ENCODE measurements at places on chromosomes 1 and 21.
A peak's percentile ranks its signal among the peaks of the same experiment; 100 is the strongest.

GRCh38 chr1:228875741-228876140 lies 140.5 kb downstream of the RHOU start:
- no peak for DNase-seq

DNA sequence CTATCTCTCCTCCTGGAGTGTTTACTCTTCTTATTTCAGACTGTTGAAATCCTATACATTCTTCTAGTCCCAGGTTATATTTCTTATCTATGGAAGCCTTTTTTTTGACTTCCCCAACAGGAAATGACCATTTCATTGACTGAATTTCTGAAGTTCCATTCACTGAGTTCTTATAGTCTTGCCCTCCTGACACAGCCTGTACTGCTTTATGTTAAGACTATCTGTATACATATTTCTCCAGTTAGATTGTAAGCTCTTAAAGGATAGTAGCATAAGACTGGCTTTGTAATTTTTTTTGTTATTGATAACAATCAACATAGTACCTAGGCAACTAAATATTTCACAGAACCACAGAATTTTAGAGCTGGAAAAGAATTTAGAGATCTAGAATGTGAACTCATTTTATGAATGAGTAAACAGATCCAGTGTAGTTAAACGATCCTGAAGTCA lies 14.9 kb upstream of the MACF1 start:
- no peak for DNase-seq

- no peak for DNase-seq
These were observed 13.7 kb downstream of the LRRC8B start for GRCh38 chr1:89538361-89538760.

DNA sequence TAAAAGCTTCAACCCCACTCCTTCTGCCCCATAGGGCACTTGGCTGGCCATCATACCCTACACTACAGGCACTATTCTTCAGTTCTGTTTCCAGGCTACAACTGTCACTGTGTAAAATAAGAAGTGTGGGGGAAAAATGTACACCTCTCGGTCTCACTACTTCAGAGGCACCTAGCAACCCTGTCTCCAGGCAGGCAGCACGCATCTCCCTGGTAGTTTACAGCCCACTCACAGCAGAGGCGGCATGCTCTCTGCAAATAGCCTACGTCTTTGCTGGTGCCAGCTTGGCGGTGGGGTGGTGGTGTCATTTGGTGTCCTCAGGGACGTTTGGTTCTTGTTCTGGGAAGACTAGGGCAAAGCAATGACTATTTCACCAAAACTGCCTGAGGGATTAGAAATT lies 48.2 kb upstream of the BTG3 start:
- DNase-seq = no peak

- DNase-seq = no peak
These were observed 181.9 kb downstream of the LMO4 start for GRCh38 chr1:87510540-87510939.

DNA sequence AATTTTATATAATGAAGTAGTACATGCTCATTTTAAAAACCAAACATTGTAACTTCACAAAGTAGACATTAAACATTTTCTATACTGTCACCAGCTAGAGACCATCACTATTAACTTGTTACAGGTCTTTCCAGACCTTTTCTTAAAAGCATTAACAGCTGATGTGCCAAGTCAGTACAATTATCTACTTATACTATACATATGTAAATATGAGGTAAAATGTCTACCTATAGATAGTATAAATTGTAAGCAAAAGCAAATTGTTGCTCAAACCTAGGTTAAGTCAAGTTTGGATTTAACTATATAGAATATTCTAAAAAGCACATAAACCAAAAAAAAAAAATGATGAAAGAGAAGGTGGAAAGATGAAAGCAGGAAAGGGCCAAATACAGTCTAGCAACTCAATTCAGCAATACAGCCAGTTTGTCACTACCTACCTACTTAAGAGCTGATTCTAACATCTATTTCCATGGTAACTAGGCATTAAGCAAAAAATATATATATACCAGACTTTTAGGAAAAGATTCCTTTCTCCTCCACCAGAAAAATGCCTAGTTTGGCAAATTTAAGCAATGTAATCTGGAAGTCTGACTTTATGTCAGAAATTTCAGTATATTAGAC lies 34.5 kb downstream of the ARID4B start:
- no peak for DNase-seq

DNA sequence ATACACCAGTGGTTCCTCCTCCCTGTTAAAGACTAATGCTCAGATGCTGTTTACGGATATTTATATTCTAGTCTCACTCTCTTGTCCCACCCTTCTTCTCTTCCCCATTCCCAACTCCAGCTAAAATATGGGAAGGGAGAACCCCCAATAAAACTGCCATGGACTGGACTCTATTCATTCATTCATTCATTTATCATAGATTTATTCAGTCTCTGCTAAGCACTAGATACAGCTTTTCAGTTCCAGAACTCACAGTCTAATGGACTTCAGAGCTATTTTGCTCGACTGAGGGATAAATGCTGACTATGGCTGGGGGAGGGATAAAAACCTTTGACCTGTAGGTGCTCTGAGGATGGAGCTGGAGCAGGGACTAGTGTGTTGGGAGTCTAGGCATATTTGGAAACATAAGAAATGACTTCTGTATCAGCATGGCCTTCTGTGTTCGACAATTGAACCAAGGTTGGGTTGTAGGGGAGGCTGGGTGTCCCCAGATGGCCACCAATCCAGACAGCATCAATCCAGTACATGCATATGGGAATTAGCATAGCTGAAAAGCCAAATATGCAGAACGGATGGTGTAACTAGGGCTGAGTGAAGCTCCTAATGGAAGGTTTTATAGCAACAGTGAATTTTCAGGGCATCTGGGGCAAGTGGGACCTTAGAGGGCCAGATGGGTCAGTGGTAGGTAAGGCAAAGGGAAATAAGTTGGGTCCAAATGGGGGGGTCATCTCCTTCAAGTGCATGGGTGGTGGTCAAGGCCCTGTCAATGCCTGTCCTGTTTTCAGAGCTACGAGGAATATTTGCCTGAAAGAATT lies 4.1 kb downstream of the APOA2 start:
- no peak for DNase-seq

DNA sequence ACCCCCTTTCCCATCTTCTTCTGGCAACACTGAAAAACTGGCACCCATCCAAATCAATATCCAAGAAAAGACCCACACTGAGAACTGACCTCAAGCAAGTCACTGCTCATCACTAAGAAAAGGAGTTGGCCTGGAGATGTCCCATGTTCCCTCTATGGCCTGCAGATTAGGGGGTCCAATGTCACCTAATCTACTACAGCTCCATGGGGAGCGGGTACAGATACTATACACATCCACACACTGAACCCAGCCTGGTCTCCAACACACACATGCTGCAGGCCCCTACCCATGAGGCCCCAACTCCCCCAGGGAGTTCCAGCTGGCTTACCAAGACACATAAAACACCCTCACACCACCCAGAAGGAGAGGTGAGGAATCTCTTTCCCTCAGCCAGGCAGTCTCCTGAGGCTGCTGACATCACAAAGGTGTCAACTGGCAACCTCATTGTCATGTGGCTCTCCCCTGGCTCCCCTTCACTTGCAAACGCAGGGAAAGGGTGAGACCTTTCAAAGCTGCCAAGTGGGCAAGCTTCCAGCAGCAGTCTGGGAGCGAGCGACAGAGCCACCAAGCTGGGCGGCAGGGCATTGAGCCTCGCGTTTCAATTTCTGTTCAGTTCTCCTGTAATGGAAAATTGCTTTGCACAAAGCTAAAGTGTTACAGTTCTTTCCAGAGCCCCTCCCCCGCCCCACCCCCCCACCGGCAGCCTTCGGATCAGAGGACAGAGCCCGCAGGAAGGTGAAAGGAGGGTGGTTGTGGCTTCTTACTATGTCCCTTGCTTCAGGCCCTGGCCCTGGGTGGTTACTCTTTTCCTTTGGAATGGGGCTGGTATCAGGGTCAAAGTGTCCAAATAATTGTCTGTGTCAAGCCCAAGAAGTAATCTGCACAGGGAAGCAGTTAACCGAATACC lies at the start of gene LRRC52:
Gene LRRC52 (plus strand): TSS at position 469 of the 907 bp plus-strand sequence. CDS start 297 bp downstream, at position 766.
- no peak for DNase-seq

- no peak for DNase-seq
These were observed 554.5 kb upstream of the NR5A2 start for GRCh38 chr1:199472978-199473377.

GRCh38 chr1:35016406-35016805 lies 15.3 kb downstream of the ZMYM6 start:
- no peak for DNase-seq

- DNase-seq = no peak
These were observed 17.3 kb upstream of the PIGM start for GRCh38 chr1:160049101-160049500.

GRCh38 chr1:236287757-236288619 lies 6.2 kb upstream of the ERO1B start:
- no peak for DNase-seq

- DNase-seq = no peak
These were observed 86.8 kb downstream of the C21orf91 start for GRCh38 chr21:17732306-17732705.

DNA sequence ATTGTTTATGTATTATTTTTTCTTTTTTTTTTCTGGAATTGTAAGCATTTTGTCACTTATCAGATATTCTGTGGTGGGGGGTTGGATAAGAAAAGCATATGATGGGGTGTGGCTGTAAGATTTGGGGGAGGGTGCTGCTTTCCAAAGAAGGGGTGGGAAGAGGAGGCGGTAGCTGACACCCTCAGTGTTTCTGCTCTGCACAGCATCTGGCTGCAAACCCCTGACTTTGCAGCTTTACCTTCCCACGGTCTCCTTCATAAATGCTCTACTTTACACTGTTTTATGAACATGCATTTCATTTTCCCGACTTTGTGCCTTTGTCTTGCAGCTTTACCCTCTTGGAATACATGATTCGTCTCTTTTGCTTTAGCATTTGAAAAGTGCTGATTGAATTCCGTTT lies 7.6 kb downstream of the FMN2 start:
- no peak for DNase-seq

DNA sequence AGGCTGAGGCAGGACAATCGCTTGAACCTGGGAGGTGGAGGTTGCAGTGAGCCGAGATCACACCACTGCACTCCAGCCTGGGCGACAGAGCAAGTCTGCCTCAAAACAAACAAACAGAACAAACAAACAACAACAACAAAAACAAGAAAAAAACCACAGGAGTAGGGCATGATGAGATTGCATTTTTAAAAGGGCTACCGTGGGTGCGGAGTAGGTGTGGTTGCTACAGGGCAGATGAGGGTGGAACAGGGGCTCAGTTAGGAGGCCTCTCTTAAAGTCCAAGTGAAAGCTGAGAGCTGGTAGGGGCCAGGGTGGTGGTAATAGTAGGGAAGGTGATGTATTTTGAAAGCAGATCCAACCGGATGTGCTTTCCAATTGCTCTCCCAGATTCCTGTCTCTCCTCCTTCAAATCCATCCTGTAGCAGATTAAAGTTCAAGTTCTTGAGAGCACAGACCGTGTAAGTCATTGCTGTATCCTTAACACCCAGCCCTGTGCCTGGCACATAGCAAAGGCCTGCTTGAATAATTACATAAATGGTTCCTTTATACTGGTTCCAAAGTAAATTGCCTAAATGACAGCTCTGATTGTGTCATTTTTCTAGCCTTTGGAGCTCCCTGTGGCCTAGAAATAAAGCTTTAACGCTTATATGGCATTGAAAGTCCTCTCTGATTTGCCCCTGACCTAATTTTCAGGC lies 4.2 kb upstream of the LINGO4 start:
- DNase-seq = no peak

GRCh38 chr1:247331172-247331524 lies 519 bp downstream of the ZNF496 start:
- peak; percentile 49 for DNase-seq
